Naive thymus-derived CD8-positive, alpha-beta T cell (primary cell): ENCODE measurements at places on chromosomes 16 and 17. TPM values are rescaled to one million over a fixed set of nuclear protein-coding genes. Genes with fewer than 3 reads are reported as not detected.

DNA sequence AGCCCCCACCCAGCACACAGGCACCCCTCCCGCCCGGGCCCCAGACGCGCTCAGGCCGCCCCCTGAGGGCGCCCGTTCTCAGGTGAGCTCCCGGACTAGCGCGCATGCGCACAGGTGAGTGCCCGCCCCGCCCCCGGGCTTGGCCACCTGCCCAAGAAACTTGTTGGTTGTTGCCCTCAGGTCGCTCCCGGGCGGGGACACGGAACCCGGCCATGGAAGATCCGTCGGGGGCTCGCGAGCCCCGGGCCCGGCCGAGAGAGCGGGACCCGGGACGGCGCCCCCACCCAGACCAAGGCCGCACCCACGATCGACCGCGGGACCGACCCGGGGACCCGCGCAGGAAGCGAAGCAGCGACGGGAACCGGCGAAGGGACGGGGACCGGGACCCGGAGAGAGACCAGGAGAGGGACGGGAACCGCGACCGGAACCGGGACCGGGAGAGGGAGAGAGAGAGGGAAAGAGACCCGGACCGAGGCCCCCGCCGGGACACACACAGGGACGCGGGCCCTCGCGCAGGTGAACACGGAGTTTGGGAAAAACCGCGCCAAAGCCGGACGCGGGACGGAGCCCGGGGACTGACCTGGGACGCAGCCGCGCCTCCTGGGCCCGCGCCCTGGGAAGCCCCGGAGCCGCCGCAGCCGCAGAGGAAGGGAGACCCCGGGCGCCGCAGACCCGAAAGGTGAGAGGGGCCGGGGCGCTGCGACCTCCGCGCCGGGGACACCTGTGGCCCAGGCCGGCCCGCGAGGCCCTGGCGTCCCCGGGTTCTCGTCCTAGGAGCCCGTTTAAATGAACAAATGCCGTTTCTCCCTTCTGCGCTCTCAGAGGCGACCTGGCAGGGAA, at the start of gene MARVELD3:
MARVELD3 (plus strand) TSS at position 167 of the 840 bp plus-strand sequence; CDS start at position 213, 46 bp downstream.
- H3K27me3 ChIP-seq, result peaks cover 6% of the 10 kb centered on the region
- peaks cover 2% of the 10 kb centered on the region for H3K36me3 ChIP-seq

HSD3B7 gene
- polyA plus RNA-seq, result not detected

DNA sequence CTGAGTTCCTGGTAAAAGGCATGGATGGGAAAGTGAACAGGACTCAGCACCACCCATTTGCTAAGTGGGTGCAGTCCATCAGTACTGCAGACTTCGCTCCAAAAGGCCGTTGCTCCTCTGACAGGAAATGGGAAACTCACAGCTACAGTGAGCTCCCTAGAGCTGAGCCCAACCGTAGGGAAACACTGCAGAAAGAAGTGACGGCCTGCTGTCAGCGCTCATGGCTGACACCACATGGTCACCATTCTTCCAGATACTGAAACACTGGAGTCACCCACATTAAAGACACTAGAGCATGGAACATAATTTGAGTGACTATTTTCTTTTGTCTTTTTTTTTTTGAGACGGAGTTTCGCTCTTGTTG, 31.9 kb downstream of the UBE2O start:
- no peaks in the 10 kb centered on the region for H3K27me3 ChIP-seq
- peaks cover 28% of the 10 kb centered on the region for H3K4me1 ChIP-seq

- no peak for DNase-seq
- H3K4me1 ChIP-seq, result peaks cover 46% of the 10 kb centered on the region
- peaks cover 6% of the 10 kb centered on the region for H3K27me3 ChIP-seq
Observed at GRCh38 chr17:15966879-15967248, 21.9 kb downstream of the ADORA2B start.

KRTAP2-2 gene
- not detected for polyA plus RNA-seq

DNA sequence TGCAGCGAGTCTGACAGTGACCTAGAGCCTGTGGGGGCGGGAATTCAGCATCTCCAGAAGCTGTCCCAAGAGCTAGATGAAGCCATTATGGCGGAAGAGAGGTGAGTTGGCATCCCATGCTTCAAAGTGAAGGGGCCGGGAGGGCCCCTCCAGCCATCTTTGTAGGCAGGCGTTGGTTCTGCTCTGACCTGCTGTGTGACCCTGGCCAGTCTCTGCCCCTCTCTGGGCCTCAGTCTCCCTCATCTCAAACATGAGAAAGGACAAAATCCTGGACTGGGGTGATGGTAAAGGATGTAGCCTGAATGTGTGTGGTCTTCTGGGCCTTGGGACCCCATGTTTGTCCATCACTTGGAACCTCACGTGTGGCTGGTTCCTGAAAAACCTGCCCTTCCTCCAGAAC, 5.1 kb downstream of the PIMREG start:
- no peak overlapping the region for H3K4me3 ChIP-seq
- H3K36me3 ChIP-seq, result no peaks in the 10 kb centered on the region
- H3K27me3 ChIP-seq, result no peaks in the 10 kb centered on the region
- DNase-seq, result no peak
- H3K27ac ChIP-seq, result no peak overlapping the region
- H3K4me1 ChIP-seq, result peaks cover 11% of the 10 kb centered on the region

SNX20 gene
- polyA plus RNA-seq, result 50.4 TPM

CCL7 gene
- polyA plus RNA-seq, result not detected

- no peaks in the 10 kb centered on the region for H3K27me3 ChIP-seq
- no peaks in the 10 kb centered on the region for H3K36me3 ChIP-seq
- peaks cover 28% of the 10 kb centered on the region for H3K4me1 ChIP-seq
- H3K4me3 ChIP-seq, result no peak overlapping the region
- no peak for DNase-seq
Observed at GRCh38 chr16:53787423-53787822, 83.5 kb downstream of the FTO start.

DNA sequence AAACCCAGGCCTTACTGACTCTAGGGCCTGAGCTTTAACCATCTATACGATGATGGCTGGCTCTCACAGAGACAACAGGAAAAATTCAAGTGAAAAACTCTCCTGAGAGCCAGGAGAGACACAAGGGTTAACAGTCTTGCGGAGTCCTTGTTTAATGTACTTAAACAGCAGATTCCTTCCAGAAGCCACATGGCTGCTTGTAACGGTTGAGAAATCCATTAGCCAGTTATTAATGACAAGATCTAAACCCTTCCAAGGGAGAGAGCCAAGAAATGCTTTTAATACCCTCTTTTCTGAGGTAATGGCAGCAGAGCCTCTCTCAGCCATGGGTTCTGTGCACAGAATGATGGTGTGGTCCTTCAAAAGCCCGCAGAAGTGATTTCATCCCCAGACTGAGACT, 5.2 kb upstream of the ALDOA start:
- no peaks in the 10 kb centered on the region for H3K36me3 ChIP-seq
- no peak for DNase-seq
- H3K27me3 ChIP-seq, result no peaks in the 10 kb centered on the region
- H3K27ac ChIP-seq, result no peak overlapping the region
- no peak overlapping the region for H3K4me3 ChIP-seq
- H3K4me1 ChIP-seq, result peaks cover 12% of the 10 kb centered on the region

- no peaks in the 10 kb centered on the region for H3K27me3 ChIP-seq
- H3K36me3 ChIP-seq, result peaks cover 7% of the 10 kb centered on the region
- H3K27ac ChIP-seq, result no peak overlapping the region
- H3K4me1 ChIP-seq, result peaks cover 17% of the 10 kb centered on the region
- no peak for DNase-seq
Observed at GRCh38 chr17:64091571-64091970, 38.4 kb downstream of the ERN1 start.

GRCh38 chr17:20241855-20242254, 225.5 kb downstream of the LGALS9B start:
- no peaks in the 10 kb centered on the region for H3K27me3 ChIP-seq
- no peaks in the 10 kb centered on the region for H3K36me3 ChIP-seq
- peaks cover 20% of the 10 kb centered on the region for H3K4me1 ChIP-seq
- DNase-seq, result no peak
- no peak overlapping the region for H3K27ac ChIP-seq
- H3K4me3 ChIP-seq, result no peak overlapping the region

DNA sequence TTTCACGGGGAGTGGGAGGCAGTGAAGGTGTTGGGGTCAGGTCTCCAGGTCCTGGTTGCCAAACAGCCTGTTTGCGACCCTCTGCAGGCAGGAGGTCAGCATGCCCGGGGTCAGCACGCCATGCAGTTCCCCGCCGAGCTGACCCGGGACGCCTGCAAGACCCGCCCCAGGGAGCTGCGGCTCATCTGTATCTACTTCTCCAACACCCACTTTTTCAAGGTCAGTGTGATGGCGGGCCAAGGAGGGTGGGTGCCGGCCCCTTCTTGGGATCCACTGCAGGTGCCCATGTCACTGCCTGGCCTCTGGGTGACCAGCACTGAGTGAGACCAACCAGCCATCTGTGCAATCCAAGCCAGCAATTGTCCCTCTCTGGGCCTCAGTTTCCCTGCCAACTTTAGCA, 21.3 kb downstream of the ADGRG5 start:
- DNase-seq, result no peak
- peaks cover 12% of the 10 kb centered on the region for H3K36me3 ChIP-seq
- no peak overlapping the region for H3K4me3 ChIP-seq

DNA sequence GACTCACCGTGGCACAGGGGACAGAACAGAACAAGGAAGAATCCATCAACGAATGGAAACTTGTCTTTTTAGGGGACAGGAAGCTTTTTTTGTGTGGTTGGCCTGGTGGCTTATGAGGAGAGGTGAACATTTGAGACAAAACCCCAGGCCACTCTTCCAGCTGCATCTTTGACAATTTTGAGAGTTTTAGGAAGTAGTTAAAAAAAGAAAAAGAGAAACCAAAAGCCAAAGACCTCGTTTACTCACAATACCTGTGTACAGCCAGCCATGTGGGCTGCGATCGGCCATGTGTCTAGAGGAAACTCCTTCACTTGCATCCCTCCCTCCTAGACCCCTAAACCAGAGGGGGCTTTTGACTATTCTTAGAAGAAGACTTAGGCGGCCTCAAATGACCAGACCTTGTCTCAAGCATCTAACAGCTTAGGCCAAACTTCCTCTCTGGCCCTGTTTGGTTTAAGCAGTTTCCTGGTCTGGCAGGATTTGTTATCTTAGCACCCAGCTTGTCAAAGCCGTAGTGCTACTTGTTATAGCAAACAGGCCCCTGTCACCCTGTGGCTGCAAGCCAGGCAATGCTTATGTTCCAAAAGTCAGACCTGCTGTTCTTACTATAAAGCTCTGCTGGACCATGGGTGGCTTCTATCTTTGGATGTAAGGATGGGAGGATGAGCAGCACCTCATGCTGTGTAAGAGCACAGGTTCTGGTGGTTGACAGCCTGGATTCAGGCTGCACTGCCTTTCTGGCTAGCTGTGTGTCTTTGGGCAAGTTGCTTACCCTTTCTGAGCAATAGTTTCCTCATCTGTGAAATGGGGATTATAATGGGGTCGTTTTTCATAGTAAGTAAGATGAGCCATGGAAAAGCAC, 17.7 kb downstream of the KSR1 start:
- H3K36me3 ChIP-seq, result no peaks in the 10 kb centered on the region
- peak overlapping the region; percentile 61 for H3K4me3 ChIP-seq
- H3K27ac ChIP-seq, result peak overlapping the region; percentile 91
- no peaks in the 10 kb centered on the region for H3K27me3 ChIP-seq
- H3K4me1 ChIP-seq, result peaks cover 72% of the 10 kb centered on the region
- peak; percentile 10 for DNase-seq

FOXC2 gene
- polyA plus RNA-seq, result not detected

HSPB9 gene
- polyA plus RNA-seq, result not detected

GRCh38 chr17:40153603-40154236, 13.4 kb downstream of the CASC3 start:
- H3K4me3 ChIP-seq, result no peak overlapping the region
- peaks cover 64% of the 10 kb centered on the region for H3K4me1 ChIP-seq
- DNase-seq, result no peak
- no peaks in the 10 kb centered on the region for H3K27me3 ChIP-seq
- H3K36me3 ChIP-seq, result peaks cover 79% of the 10 kb centered on the region
- no peak overlapping the region for H3K27ac ChIP-seq

PPP1R1B gene
- polyA plus RNA-seq, result not detected

DNA sequence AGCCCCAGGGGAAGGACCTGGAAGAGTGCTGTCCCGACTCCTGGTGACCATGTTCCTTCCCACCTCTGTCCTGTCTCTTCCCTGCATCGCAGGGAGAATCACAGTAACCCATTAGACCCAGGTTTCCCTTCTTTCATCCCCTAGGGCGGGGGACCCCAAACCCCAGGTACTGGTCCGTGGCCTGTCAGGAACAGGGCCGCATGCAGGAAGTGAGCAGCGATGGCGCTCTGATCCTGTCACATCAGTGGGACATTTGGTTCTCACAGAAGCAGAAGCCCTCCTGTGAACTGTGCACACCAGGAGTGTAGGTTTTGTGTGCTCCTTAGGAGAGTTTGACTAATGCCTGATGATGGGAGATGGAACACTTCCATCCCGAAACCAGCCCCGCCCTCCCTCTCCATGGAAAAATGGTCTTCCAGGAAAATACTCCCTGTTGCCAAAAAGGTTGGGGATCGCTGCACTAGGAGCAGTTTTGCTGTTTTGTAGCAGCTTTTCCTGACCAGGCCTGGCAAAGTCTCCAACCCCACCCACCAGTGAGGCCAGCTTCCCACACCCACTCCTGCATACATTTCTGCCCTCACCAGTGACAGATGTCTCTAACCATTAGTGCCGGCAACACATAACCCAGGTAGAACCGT, 10.5 kb downstream of the MNT start:
- H3K4me3 ChIP-seq, result peak overlapping the region; percentile 54
- peaks cover 23% of the 10 kb centered on the region for H3K4me1 ChIP-seq

DNA sequence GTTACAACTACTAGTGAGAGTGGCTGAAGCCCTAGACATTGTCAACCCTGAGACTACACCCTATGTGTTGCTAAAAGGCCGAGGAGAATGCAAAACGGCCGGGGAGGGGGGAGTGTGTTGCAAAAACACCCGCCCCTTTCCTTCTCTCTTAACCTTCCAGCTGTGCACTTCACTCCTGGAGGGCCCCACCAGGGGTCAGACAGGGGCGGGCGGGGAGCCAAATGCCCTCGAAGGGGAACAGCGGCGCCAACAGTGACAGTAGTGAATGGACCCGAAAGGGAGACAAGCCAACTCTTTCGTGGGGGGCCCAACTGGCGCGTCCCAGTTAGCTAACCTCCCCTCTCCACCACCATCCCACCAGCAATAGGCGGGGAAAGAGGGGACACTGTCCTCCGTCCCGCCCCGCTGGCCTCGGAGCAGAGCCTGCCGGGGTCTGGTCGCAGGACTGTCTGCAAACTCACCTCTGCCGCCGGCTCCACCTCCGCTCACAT, 352 bp downstream of the MARF1 start:
- H3K27ac ChIP-seq, result peak overlapping the region; percentile 97
- peaks cover 52% of the 10 kb centered on the region for H3K4me1 ChIP-seq
